ENCODE measurements at places on chromosomes 3 and 15. TPM values are rescaled to one million over a fixed set of nuclear protein-coding genes. Genes with fewer than 3 reads are reported as not detected.

Gene TM6SF1
- 0.24 TPM for total RNA-seq

Gene GABRR3
- not detected for total RNA-seq

Gene C3orf49
- total RNA-seq, result not detected

Gene DISP2
- total RNA-seq, result 1.5 TPM

Gene EXD1
- total RNA-seq, result not detected

Gene GP5
- 0.10 TPM for total RNA-seq

Gene CHCHD6
- total RNA-seq, result 9.9 TPM

Gene SMAD6
- total RNA-seq, result 31.7 TPM

Gene MCF2L2
- total RNA-seq, result 2.7 TPM

Gene TTLL13
- 0.58 TPM for total RNA-seq

Gene A4GNT
- total RNA-seq, result 0.34 TPM

Gene GXYLT2
- total RNA-seq, result 25.8 TPM

Gene ITIH4
- total RNA-seq, result 4.1 TPM

Gene MUSTN1
- total RNA-seq, result 1.8 TPM

Gene CISH
- total RNA-seq, result 4.1 TPM

Gene ZBTB20
- total RNA-seq, result 14.4 TPM

Gene PDCD10
- total RNA-seq, result 43.3 TPM

Gene CRELD1
- 44.3 TPM for total RNA-seq

Gene GNB4
- 26.8 TPM for total RNA-seq

Gene ACP3
- total RNA-seq, result 3.5 TPM

Gene RAB43
- 16.2 TPM for total RNA-seq

Gene FAM174B
- total RNA-seq, result 41.4 TPM

Gene PPARG
- total RNA-seq, result 21.5 TPM

Gene SERINC4
- 0.14 TPM for total RNA-seq

Gene BSN
- 3.9 TPM for total RNA-seq

Gene ATP8B4
- total RNA-seq, result 10.3 TPM

Gene KIF7
- total RNA-seq, result 15.5 TPM

Gene NDN
- 72.7 TPM for total RNA-seq

Gene CACNA2D2
- 7.8 TPM for total RNA-seq

Gene GUCA1C
- not detected for total RNA-seq

Gene GHSR
- not detected for total RNA-seq

Gene CD96
- not detected for total RNA-seq

Gene CHRM5
- not detected for total RNA-seq

Gene IL17RC
- 30.0 TPM for total RNA-seq

Gene MKRN3
- not detected for total RNA-seq

Gene FRMD5
- 3.8 TPM for total RNA-seq

Gene PRSS50
- 1.1 TPM for total RNA-seq
